Activated CD4-positive, CD25-positive, alpha-beta regulatory T cell treated with anti-CD3 and anti-CD28 coated beads, Interleukin-2, amount 50 U/mL, for 72 hours (primary cell): ENCODE measurements at places on chromosomes 12 and 14.

DNA sequence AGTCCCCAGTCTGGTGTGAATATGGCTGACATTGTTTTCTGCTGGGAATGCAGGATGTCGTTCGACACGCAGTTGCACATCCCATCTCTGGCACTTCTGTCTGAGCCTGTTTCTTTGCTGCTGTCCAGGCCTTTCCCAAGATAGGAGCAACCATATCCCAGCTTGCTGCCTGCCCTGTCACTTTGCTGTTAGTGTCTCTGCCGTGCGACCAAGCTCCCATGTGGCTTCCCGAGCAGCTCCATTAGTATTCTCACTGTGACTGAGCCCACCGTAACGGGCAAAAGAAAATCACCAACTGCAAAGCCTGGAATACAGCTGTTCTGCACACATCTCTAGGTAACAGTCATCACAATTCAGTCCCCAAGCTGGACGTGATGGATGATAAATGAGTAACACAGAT, 66.0 kb upstream of the CPSF6 start:
- DNase-seq: no peak

- DNase-seq: no peak
Observed at GRCh38 chr12:65067383-65067782, 53.7 kb downstream of the WIF1 start.

- DNase-seq: no peak
Observed at GRCh38 chr12:22578328-22578727, 34.0 kb upstream of the C2CD5 start.

DNA sequence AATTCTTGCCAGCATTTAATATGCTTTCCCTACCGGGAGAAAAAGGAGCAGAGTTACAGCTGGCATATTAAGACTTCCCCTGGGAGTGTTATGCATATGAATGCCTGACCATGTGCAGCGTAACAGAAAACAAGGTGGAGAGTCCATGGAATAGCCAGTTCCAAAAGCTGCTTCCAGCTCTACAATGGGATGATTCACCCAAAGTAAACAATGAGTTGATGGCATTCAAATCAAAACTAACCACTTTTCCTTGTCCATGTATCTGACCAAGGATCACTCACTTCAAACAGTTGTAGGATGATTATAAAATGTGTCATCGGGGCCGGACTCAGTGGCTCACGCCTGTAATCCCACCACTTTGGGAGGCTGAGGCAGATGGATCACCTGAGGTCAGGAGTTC, 48.1 kb upstream of the BICDL1 start:
- no peak for DNase-seq

DNA sequence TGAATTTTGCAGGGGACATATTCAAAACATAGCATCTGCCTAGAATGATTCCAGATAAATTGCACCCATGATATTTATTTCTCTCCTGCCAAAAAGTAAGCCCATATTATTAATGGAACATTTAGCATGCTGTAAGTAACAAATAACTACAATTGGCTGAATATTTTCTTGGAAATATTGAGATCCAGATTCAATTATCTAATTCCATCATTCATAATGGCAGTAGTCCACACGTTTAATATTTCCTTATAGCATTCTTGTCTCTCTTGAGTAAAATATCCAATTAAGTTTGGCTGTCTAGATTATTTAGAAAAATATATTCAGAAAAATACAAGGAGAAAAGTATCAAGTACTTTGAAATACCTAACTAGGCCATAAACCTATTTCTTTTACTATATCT, 157.5 kb downstream of the FLRT2 start:
- no peak for DNase-seq

GRCh38 chr12:126033751-126034150, 968.5 kb downstream of the AACS start:
- no peak for DNase-seq

GRCh38 chr12:94140556-94140955, 7.8 kb upstream of the PLXNC1 start:
- DNase-seq: peak; percentile 56

DNA sequence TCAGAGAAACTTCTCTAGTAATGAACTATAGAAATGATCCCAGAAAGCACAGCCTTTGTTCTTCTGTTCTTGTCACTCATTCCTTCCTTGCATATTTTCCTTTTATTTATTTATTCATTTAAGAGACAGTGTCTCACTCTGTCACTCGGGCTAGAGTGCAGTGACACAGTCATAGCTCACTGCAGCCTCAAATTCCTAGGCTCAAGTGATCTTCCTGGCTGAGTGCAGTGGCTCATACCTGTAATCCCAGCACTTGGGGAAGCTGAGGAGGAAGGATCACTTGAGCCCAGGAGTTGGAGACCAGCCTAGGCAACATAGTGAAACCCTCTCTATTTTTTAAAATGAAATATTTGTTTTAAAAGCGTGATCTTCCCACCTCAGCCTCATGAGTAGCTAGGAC, 11.5 kb downstream of the TECPR2 start:
- no peak for DNase-seq

- DNase-seq: no peak
Observed at GRCh38 chr12:63752283-63752682, 27.4 kb upstream of the RXYLT1 start.

DNA sequence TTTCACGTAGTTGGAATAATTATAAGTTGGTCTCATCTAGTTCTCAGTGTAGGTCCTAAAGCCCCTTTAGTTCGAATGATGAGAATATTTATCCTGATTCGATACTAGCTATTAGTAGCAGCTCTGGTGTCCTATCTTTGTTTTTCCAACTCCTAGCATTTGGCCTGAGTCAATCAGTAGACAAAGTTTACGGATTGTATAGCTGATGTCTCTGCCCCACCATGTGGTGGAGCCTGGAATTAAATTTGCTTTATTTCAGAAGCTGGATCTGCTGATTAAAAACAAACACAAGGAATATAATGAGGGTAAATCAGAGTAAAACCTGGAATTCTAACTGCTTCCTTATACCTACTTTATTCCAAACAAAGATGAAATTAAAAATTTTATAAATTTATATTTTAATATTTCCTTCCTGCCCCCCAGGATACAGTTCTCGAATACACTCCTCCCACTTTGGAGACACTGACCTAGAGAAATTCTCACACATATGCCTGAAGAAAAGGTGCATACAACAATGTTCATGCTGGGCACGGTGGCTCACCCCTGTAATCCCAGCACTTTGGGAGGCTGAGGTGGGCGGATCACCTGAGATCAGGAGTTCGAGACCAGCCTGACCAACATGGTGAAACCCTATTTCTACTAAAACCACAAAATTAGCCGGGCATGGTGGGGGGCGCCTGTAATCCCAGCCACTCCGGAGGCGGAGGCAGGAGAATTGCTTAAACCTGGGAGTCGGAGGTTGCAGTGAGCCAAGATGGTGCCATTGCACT, 7.6 kb upstream of the BRMS1L start:
- no peak for DNase-seq

DNA sequence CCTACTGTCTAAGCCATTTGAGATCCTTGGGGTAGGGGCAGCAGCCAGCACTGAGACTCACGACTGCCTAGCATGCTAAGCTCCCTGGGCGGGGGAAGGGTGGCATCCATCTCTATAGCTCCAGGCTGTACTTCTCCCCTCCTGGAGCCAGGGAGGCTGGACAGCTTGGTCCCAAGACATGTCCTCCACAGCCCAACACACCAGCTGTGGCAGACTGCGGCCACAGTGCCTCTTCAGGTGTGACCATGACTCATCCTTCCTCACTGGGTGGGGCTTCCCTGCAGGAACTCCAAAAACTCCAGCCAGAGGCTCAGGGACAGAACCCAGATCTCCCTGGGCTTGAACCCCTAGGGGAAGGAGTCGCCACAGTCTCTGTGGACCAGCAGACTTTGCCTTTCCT, 193.9 kb downstream of the GPHN start:
- DNase-seq: no peak

DNA sequence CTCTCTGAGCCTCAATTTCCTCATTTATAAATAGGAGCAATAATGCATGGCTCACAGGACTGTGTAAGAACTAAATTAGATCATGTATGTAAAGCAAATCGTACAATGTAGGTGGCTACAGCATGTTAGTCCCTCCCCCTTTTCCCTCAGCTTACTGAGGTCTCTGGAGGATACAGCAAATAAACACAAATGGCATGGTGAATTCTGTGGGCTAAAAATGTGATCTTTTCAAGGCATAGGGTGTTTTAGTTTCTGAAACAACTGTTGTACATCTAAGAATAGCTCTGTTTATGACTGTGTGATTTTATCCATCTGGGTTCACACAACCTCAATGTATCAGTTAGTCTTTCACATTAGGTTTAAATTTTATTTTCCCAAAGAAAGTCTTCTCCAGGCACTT, 121.2 kb upstream of the PLEKHG7 start:
- no peak for DNase-seq

DNA sequence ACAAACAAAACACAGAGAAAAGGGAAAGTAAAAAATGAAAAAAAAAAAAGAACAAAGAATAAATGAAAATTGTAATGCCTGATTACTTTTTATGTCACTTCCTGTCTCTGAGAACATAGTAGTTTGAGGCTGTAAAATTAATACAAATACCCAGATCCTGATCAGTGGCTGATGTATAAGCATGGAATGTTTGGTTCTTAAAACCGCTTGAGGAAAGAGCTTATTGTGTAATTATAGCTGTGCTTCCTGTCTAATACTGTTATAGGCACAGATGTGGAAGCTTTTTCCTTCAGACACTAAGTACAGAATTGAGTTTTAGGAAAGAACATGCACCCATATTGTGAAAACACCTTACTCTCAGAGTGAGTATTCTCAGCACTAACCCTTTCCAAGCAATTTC, 86.9 kb downstream of the AVPR1A start:
- DNase-seq: no peak

GRCh38 chr12:67798768-67799167, 150.2 kb downstream of the DYRK2 start:
- DNase-seq: no peak

GRCh38 chr14:77151918-77152588, 10.5 kb upstream of the ZDHHC22 start:
- DNase-seq: no peak

- no peak for DNase-seq
Observed at GRCh38 chr12:40534828-40535227, 157.4 kb upstream of the CNTN1 start.

DNA sequence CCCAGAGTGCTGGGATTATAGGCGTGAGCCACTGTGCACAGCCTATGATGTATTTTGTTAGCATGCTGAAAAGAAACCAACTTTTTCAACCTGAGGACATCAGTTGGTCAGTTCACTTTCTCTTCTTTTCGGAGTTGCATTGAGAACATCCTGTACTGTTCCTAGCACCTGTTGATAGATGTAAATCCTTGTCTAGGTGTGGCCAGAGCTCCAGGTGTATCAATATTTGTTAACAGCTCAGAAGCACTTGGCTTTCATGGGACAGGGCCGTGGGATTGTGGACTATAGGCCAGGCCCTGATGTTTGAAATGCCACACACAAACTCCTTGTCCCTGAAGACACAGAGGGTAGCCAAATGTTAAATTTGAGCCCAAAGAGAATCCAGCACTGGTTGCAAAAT, 14.9 kb downstream of the HCAR2 start:
- no peak for DNase-seq

DNA sequence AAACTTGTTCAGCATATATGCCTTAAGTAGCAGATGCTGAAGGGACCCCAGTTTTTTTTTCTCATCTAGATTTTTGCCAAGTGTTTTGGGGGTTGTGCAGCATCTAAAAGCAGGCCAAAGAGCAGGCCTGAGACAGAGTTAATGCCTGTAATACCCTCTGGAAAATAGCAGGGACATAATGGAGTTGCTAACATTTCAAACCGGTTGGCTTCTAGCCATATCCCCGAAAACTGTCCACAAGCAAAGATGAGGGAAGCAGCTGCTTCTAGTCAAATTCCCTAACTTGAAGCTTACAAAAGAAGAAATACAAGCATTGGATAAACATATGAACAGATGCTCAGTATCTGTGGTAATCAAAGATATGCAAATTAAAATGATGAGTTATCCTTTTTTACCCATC, 52.1 kb upstream of the AEBP2 start:
- no peak for DNase-seq

DNA sequence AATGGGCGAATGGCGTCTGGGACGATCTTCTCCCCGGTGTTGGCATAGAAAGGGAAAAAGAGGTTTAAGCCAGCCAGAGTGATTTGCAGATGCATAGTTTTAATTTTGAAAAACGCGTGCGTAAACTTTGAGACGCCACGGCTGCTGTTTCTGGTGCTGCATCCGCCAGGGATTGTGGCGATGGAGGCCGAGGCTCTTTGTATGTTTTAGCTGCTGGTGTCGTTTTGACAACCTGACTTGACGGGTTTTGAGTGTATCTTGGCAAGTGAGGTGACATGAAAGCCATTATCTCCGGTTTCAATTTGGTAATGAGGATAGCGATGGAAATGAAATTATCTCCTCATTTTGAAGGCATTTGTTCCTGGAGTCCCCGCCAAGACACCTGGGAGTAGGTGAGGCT, 1.6 kb downstream of the PTGDR start:
- no peak for DNase-seq
